Epithelial cell of proximal tubule (primary cell): ENCODE measurements at places on chromosomes 7 and 10.

GRCh38 chr10:86958901-86959736 is 720 bp downstream of the SNCG start:
- no peak for DNase-seq

DNA sequence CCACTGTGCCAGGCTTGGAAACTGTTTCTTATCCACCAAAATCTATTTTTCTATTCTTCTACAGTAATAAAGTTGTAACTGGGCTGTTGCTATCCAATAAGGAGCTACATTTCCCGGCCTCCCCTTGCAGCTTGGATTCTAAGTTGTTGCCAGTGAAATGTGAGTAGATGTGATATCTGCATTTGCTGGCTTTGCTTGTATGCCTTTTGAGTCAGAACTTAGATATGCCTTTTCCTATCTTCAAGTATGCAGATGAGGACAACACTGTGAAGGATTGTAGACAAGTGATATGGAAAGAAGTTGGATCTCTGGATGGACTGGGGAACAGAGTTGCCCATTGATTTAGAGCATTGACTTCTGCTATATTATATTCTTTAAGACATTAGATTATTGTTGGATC is 236.9 kb downstream of the REEP3 start:
- DNase-seq = no peak

- no peak for DNase-seq
These were observed 85.0 kb upstream of the ZNF800 start for GRCh38 chr7:127477295-127478023.

GRCh38 chr10:51171946-51172345 is 97.7 kb downstream of the PRKG1 start:
- no peak for DNase-seq

GRCh38 chr7:35762781-35763180 is 38.1 kb upstream of the SEPTIN7 start:
- DNase-seq = no peak

DNA sequence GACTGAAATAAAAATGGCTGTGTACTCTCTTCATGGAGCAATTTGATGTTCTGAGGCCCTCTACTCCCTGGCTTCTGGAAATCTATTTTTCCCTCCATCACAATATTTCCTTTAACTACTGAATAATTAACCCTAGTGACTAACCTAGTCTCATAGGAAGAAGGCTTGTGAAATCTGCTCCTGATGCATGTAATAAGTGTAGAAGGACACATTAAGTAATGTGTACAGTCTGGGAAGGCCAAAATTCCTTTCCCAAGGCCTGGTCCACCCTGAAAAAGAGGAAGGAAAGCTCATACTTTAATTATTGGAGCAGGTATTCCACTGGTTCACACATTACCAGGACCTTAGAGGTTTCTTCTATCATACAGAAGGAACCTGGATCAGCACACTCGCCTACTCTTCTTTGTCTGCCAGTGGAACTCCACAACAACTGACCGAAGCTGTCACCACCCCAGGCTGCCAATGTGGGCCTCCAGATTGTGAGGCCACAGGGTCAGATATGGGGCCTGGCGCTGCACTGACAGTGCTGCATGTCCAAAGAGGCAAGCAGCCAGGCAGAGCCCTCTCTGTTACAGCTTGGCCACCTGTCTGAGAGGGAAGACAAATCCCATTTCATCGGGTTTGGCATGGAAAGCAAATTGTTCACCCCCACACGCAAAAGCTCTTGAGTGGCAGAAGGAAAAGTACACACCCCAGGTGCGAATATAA is 54.4 kb upstream of the FAM133B start:
- peak; percentile 76 for DNase-seq

DNA sequence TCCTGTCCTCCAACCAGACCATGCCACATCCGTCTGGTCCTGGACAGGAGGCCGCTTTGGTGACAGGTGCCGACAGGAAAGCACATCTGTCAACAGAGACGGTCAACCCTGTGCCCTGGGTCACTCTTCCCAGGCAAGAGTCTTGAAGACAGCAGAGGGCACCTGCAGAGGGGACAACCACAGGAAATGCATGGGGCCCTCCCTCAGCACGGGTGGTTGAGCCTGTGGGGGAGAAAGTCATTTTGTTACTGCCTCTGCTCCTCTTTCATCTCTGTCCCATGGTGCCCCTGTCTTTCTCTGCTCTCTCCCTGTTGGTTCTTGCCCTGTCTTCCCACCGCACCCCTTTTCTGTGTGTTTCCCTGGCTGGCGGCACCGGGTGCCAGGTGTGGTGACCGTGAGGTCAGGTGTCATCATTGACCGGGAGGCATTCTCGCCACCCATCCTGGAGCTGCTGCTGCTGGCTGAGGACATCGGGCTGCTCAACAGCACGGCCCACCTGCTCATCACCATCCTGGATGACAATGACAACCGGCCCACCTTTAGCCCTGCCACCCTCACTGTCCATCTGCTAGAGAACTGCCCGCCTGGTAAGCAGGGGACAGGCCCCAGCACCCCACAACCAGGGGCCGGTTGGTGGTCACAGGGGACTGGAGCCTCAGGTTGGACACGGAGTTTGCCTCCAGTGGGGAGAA is 17.6 kb upstream of the VSIR start:
- DNase-seq = no peak

DNA sequence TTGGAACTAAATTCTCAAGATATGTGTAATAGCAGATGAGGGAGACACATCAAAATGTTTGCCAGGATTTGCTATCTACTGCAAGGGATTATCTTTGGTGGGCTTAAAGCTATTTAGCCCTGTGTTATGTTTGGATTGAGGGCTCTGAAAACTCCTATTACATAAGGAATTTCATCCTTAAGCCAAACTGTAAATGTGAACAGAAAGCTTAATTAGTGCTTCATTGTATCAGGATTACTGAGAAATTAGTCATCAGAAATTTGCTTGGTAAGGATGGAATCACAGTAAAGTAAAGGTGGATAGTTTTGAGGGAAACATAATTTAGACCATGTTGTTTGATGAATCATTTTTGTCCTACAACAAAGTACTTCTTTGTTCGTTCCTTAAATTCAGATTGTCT is 8.3 kb downstream of the ANKRD7 start:
- DNase-seq = no peak

- no peak for DNase-seq
These were observed 416.1 kb downstream of the DNAJB6 start for GRCh38 chr7:157752832-157753291.

DNA sequence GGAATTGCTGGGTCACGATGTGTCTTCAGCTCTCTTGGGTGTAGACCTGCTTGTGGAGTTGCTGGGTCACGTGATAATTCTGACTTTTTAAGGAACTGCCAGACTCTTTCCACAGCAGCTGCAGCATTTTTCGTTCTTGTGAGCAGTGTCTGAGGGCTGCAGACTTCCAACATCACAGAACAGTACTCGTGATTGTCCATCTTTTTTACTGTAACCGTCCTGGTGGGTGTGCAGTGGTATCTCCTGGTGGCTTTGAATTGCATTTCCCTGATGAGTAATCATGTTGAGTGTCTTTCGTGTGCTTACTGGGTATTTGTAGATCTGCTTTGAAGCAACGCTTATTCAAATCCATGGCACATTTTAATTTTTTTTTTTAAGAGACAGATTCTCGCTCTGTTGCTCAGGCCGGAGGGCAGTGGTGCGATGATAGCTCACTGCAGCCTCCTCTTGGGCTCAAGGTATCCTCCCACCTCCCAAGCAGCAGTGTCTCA is 22.7 kb downstream of the INPP5A start:
- no peak for DNase-seq

- no peak for DNase-seq
These were observed 7.8 kb upstream of the PANK1 start for GRCh38 chr10:89652806-89653370.

DNA sequence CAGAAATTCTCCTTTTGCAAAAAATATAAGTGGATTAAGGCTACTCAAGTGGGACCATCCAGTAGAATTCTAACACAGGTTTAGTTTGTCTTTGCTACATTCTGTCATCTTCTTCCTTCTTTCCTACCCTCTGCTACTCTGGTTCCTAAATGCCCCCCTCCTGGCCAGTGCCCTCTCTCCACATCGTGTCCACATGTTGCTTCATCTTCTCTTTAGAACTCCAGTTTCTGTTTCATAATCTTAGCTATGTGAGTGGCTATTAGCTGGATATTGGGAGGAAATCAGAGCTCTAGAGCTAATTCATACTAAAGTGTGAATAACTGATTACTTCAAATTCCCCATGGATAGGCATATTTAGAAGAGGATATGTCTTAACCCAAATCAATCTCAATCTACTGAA is 528.5 kb downstream of the LRMDA start:
- DNase-seq = no peak

DNA sequence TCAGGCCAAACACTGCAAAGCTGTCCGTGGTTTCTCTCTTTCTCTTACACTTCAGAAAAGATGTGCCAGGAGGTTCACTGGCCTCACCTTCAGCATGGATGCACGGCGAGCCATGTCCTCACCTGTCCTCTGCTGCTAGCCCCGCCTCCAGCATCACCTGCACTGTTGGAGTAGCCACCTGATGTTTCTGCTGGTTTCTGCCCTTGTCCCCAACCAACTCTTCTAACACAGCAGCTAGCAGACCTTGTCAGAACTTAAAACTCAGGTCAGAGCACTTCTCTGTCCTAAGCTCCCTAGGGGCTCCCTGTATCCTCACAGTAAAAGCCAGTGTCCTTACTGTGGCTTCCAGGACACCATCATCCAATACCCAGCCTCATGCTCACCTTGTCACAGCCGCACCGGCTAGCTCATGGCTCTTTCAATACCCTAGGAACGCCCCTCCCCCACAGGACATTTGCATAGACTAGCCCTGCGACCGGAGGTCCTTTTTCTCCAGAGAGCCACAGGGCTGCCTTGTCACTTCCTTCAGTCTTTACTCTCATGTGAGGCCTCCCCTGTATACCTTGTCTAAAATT is 15.2 kb downstream of the PALD1 start:
- DNase-seq = no peak

GRCh38 chr10:131181456-131181855 is 130.1 kb downstream of the TCERG1L start:
- no peak for DNase-seq

GRCh38 chr10:99560277-99561126 is 27.8 kb downstream of the NKX2-3 start:
- DNase-seq = peak; percentile 10

DNA sequence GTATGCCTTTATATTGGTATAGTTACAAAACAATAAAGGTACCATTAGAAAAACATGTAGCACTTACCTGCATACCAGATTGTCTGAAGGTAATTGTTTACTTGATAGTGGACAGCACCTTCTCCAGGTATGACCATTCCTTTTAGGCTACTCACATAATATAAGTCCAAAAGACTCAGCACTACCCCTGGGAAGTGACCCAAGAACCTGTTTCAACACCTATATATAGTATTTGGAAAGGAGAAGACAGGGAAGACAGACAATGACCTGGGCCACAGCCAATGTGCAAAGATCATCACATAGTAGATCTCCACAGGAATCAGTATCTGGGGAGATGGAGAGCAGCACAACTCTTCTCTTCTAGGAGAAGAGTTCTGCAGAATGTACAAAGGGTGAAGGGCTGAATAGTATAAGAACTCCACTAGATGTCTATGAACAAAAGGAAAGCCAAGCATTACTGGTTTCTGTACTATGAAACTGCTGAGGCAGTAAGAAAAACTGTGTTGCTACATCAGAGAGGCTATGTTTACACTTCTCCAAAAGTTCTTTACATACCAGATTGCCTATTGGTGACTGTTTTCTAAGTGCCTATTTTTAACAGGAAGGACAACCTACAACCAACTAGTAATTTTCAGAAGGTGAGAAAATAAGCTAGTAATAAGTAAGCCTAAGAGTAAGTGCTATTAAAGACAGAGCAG is 159.2 kb downstream of the BTAF1 start:
- DNase-seq = no peak

GRCh38 chr7:54705436-54705835 is 53.6 kb downstream of the SEC61G start:
- peak; percentile 83 for DNase-seq

DNA sequence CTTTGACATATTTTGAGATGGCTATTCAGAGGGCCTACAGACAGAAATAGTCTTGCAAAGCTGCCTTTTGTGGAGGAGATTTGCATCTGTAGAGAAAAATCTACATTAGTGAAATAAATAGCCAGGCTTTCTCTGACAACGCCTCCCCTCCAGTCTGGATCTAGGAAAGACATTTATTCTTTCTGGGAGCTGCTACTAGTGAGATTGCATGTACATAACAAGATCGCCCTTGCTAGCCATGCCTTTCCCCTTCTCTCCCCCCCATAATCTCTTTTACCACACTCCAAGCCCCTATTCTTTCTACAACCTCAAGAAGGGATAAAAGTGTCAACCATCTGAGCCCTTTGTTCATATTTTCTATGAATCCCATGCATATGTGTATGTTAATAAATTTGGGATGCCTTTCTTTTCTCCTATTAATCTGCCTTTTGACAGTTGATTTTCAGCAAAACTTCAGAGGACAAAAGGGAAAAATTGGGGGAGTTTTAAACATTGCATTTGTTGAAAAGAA is 194.2 kb downstream of the SNX13 start:
- no peak for DNase-seq

DNA sequence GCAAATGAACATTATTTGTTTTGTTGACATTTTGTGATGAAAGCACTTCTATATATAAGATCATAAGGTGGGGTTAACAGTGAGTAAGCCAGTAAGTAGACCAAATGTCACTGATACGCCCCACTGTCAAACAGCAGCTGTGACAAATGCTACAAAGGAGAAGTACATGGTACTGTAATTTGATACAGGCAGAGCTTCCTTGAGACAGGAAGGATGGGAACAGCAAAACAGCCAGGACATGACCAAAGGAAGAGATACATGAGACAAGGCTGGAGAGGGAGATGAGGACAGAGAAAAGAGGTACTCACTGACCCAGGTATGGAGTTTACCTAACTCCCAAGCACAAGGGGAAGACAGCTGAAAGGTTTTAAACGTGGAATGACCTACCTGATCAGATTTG is 127.0 kb downstream of the SRPK2 start:
- DNase-seq = no peak

DNA sequence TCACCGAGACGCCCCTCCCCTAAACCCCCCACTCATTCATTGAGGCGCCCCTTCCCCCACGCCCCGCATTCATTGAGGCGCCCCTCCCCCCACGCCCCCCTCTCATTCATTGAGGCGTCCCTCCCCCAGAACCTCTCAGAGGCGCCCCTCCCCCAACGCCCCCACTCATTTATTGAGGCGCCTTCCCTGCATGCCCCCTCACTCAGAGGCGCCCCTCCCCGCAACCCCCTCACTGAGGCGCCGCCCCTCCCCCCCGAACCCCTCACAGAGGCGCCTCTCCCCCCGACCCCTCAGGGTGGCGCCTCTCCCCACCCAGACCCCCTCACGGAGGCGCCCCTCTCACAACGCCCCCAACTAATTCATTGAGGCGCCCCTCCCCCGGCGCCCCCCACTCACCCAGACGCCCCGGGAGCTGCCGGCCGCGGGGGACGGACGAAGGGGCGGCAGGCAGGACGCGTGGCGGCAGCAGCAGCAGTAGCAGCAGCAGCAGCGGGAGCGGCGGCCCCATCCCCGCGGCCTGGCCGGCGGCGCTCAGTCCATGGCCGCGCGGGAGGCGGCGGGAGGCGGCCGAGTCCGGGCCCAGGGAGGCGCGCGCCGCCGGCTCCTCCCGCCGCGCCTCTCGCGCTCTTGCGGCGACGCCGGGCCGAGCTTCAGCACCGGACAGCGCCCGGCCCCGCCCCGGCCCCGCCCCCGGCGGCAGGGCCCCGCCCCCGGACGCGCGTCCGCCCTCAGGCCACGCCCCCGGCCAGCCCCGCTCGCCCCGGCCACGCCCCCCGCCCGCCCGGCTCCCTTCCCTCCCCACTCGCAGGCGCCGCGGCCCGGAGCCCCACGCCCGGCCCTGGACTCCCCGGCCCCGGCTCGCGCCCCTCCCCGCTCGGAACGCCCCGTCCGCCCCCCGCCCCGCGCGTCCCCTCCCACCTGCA is at the start of gene PTPRN2:
PTPRN2 (minus strand) TSS at position 662 of the 923 bp plus-strand sequence.
- DNase-seq = no peak
